Mesenteric fat pad (tissue), 1 donor: ENCODE measurements at places on chromosomes 5 and 9. TPM values are rescaled to one million over a fixed set of nuclear protein-coding genes. Genes with fewer than 3 reads are reported as not detected.

The BTNL8 gene
- 0.96 TPM for total RNA-seq

The FOXD4L5 gene
- not detected for total RNA-seq

The TAS2R1 gene
- not detected for total RNA-seq

The SHOC1 gene
- not detected for total RNA-seq

The ACTL7A gene
- total RNA-seq: not detected

The AFAP1L1 gene
- total RNA-seq: 49.3 TPM

The HAPLN1 gene
- total RNA-seq: not detected

The PCDHGA9 gene
- 3.9 TPM for total RNA-seq

The C5orf52 gene
- total RNA-seq: not detected

The HTR1A gene
- not detected for total RNA-seq

The SLC6A18 gene
- not detected for total RNA-seq

The RLN1 gene
- total RNA-seq: not detected

The EQTN gene
- not detected for total RNA-seq

The GRXCR2 gene
- not detected for total RNA-seq

The CDC37L1 gene
- 40.3 TPM for total RNA-seq

The MARCOL gene
- not detected for total RNA-seq

DNA sequence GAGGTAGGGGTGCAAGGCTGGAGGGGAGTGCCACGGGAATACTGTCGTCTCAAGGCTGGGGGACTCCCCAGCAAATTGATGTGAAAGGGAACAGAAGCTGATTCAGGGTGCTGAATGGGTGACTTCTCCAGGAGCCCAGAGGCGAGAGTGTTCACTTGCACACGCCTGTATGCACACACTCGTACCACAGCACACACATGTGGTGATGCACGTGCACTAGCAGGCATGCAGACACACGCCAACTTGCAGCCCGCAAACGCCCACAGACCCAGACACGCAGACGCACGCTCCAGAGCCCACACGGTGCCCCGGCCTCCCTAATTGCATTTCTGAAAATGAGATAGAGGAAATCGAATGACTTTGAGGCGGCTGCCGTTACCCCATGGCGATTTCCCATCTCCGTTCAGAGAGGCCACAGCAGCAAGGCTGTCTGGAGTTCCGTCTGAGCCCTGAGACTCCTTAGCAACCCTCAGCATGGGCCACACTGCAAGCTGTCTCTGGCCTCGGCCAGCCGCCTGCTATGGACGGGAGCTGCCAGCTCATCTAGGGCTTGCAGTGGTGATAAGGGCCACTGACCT is 9.1 kb upstream of the ADAMTS2 start:
- no peak for DNase-seq

DNA sequence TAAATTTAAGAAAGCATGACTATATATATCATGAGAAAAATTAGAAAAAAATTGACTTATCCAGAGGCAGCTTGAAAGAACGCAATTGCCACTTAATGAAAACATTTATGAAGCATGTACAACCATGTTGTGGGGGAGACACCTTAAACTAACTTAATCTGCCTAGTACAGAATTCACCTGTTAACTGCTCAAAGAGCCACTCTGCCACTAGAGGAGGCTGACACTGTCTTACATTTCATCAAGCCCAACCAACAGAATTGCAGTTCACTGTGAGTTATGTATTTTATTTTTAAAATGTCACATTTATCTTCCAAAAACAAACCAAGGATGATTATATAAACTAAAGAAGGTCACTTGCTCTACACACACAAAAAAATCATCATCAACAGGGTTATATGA is 252.9 kb downstream of the MLLT3 start:
- DNase-seq: no peak

DNA sequence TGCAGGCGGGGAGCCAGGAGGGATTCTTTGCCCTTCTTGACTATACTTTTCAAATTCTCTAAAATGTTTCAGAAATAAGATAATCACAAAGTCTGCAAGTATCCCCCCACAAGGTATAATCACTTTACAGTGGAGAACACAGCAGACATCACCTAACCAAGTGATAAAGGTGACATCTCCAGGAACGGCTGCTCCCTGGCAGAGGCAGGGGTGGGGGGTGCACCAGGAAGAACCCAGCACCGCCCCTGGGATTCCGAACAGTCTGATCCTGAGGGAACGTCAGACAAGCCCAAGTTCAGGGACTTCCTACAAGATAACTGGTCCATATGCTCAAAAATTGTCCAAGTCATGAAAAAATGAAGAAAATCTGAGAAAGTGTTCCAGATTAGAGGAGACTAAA is 85.4 kb downstream of the HSD17B3 start:
- peak; percentile 71 for DNase-seq

DNA sequence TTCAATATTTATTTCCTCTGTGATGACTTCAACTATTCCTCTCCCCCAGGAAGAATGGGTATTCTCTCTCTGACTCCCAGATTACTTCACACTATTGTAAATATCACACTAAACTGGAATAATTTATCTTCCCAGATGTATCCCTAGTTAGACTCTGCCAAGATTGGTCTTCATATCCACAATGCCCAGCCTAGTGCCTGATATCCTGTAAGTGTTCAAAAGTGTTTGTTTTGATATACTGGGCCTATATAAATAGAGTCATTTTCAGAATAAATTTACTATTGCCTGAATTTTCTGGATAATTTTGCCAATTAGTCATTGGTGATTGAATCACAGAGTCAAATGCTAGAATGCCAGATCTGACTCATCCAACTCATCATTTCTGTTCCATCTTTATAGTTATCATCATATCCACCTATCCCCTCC is 143.7 kb upstream of the TNC start:
- DNase-seq: no peak

DNA sequence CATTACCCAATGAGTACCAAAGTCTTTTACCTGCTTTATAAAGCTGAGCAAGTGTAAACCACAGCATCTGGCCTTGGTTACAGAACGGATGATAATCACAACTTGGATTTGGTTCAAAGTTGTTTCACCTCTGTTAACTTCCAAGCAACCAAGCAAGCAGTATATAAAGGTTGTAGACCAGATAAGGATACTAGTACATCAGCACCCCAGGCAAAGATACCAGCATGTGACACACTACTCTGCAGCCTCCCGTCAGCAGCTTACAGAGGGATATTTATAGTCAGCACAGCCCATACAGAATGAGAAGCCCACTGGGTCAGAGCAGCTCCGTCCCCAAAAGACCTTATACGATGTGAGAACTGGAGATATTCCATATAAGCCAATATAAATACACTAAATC is 193.3 kb downstream of the SMARCA2 start:
- no peak for DNase-seq

- DNase-seq: no peak
Measured at GRCh38 chr5:57184322-57184721, 10.5 kb downstream of the GPBP1 start.

- DNase-seq: no peak
Measured at GRCh38 chr5:137695651-137696428, 40.0 kb downstream of the KLHL3 start.

GRCh38 chr9:123617286-123617685 is 261.3 kb downstream of the CRB2 start:
- DNase-seq: no peak

DNA sequence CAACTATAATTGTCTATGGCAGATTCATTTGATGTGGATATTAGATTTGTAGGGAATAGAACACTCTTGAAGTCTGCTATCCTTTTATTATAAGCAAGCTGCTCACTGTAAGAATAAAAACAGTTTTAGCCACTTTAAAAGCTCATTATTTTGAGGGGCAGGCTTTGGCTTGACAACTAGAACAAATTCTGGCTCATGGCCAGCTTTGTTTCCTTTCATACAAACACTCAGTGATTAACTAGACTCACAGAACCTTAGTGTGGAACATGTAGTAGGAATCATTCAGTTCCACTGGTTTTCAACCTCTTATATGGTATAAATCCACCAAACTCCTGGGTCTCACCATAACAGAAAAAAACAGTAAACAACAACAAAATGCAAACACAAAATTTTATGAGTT is 27.4 kb upstream of the CEP120 start:
- DNase-seq: no peak

DNA sequence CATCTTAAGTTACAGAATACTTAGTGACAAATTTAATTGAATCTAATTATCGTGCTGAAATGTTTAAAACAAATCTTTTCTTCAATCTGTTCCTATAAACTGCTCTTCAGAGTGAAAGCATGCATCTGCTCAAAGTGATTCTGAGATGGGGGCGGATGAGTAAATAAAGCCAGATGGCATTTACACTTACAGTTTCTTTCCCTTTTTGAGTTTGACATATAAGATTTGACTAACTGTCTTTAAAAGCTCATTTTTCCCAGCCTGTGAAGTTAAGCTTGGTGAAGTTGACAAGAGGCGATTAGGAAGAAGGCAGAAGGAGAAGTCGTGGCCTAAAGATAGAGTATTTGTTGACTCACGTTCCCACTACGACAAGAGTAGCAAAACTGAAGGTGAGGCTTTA is 137.4 kb downstream of the LPAR1 start:
- no peak for DNase-seq

GRCh38 chr9:136978073-136978864 is 965 bp downstream of the PTGDS start:
- DNase-seq: no peak

- DNase-seq: no peak
Measured at GRCh38 chr9:93431539-93432105, 19.9 kb upstream of the FAM120A start.

GRCh38 chr9:127183814-127184582 is 61.6 kb upstream of the ANGPTL2 start:
- no peak for DNase-seq

- DNase-seq: no peak
Measured at GRCh38 chr5:16160706-16161105, 18.9 kb downstream of the MARCHF11 start.

- DNase-seq: no peak
Measured at GRCh38 chr5:10546186-10546585, 17.7 kb upstream of the ANKRD33B start.

DNA sequence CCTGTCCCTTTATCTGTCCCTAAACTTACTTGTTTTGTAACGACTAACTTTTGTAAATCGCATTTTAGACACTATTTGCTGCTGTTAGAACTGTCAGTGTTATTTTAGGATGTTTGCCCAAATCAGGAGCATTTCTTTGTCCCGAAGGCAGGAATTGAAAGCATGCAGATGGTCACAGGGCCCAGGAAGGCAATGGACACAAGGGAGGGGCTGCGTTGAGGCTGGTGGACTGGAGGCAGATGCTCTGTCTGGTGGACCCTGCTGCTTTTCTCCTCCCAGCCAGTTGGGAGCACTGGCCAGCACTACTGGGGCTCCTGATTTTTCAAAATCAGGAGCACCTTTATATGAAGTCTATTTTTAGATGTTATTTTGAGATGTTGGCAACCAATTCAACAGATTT is 31.7 kb downstream of the DOCK2 start:
- no peak for DNase-seq

- DNase-seq: no peak
Measured at GRCh38 chr9:7405924-7406604, 393.5 kb downstream of the DMAC1 start.

GRCh38 chr9:127977884-127978647 is 2.7 kb downstream of the EEIG1 start:
- no peak for DNase-seq

- peak; percentile 51 for DNase-seq
Measured at GRCh38 chr9:91839926-91840465, 110.0 kb downstream of the ROR2 start.

DNA sequence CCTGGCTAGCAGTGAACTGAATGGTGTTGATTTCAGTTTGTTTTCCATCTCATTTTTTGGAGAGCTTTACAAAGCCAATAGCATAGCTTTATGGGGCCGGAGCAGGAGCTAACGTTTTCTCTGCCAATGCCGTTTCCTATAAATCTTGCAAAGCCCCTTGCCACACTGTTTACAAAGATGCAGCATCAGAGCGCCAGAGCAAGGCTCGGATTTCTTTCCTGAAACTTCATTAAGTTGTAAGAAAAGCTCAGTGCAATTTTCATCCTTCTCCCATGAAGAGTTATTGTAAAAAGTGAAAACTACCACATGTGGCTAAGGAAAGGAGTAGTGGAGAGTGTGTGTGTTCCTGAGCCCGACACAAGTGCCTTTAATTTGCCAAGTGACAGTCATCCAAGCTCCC is 178.2 kb upstream of the GDNF start:
- DNase-seq: no peak

DNA sequence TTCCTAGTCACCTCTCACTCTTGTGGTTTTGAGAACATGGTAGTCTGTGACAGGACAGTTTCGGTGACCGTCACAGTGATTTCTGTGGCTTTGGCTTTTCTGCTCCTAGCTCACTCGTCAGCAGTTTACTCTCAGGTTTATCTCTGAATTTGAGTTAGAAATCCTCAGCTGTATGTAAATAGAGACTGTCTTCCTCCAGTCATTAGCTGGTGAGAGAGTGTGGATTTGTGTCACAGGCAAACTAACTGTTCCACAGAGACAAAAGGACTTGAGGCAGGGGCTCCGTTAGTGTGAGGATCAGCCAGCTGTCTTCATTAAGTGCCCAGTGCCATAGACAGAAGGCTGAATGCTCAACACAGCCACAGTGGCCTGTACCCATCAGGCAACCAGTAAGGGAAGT is 131.4 kb downstream of the CD180 start:
- no peak for DNase-seq
